Activated CD4-positive, alpha-beta T cell treated with anti-CD3 and anti-CD28 coated beads, Interleukin-2, amount 10 ng/mL, durations not matched to agents 24 days and 14 days (primary cell): ENCODE measurements at places on chromosomes 11 and 22.

GRCh38 chr11:67010296-67010905, 12.5 kb upstream of the SYT12 start:
- H3K27ac ChIP-seq = no peak overlapping the region
- no peaks in the 10 kb centered on the region for H3K4me1 ChIP-seq
- no peaks in the 10 kb centered on the region for H3K36me3 ChIP-seq
- no peak for DNase-seq
- H3K27me3 ChIP-seq = peaks cover 7% of the 10 kb centered on the region

DNA sequence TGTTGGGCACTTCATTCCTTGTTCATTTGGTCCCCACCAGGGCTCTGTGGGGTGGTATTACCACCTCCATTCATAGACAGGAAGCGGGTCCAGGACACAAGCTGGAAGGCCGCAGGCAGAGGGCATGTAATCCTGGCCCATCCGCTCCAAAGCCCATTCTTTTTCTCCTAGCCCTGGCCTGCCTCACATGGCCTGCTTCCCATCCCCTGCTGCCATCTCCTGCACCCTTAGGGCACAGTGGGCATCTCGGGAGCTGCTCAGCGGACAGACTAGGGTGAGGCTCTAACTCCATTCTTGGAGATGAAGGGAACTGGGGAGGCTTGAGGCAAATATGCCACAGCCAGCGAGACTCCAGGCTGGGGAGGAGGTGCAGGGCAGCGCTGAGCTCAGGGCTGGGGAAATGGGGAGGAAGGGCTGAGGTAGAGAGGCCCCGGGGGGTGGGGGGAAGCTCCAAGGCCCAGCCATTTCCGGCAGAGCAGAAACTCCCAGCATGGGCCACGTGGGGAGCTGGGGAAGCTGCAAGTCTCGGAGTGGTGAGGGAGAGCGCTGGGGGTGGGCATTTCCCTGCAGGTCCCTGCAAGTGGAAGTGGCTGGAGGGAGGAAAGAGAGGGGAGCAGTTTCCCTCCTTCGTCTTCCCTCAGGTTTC, 14.3 kb upstream of the BCL9L start:
- H3K27ac ChIP-seq = peak overlapping the region; percentile 80
- peaks cover 16% of the 10 kb centered on the region for H3K4me1 ChIP-seq
- peaks cover 3% of the 10 kb centered on the region for H3K27me3 ChIP-seq
- peak; percentile 86 for DNase-seq

GRCh38 chr22:39469326-39469680, 12.5 kb downstream of the MGAT3 start:
- peaks cover 19% of the 10 kb centered on the region for H3K4me1 ChIP-seq
- H3K4me3 ChIP-seq = no peak overlapping the region
- H3K27me3 ChIP-seq = peaks cover 3% of the 10 kb centered on the region
- H3K36me3 ChIP-seq = no peaks in the 10 kb centered on the region

GRCh38 chr11:47186700-47187695, 764 bp upstream of the PACSIN3 start:
- H3K36me3 ChIP-seq = no peaks in the 10 kb centered on the region
- DNase-seq = peak; percentile 83
- peak overlapping the region; percentile 81 for H3K4me3 ChIP-seq
- peak overlapping the region; percentile 76 for H3K27ac ChIP-seq

DNA sequence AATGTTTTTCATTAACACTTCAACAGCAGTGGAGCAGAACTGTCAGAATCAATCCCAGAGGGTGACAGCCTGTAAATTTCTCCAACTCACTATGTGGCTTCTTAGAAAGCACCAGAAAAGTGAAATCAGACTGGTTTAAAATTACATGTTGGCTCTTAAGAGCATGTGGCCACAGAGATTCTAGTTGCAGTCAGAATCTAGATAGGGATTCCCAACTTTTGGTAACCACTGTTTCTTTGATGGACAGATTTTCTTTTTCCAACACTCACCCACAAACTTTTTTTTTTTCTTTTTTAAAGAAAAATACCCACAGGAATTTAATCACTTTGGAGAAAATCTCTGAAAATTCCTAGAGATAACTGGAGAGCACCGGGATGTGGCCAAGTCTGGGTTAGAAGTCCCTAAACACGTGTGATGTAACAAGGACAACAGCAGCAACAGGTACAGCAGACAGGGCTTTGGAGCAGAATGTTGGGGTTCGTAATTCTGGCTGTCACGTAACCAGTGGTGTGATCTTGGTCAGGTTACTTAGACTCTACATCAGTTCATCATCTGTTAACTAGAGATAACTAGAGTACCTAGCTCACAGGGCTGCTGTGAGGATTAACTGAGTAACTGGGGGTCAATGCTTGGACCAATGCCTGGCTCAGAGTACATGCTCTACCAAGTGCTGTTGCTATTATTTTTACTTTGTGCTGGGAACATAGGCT, 100.1 kb downstream of the NAT10 start:
- peaks cover 32% of the 10 kb centered on the region for H3K4me1 ChIP-seq
- H3K27me3 ChIP-seq = no peaks in the 10 kb centered on the region
- peaks cover 8% of the 10 kb centered on the region for H3K36me3 ChIP-seq
- no peak overlapping the region for H3K4me3 ChIP-seq
- no peak for DNase-seq

DNA sequence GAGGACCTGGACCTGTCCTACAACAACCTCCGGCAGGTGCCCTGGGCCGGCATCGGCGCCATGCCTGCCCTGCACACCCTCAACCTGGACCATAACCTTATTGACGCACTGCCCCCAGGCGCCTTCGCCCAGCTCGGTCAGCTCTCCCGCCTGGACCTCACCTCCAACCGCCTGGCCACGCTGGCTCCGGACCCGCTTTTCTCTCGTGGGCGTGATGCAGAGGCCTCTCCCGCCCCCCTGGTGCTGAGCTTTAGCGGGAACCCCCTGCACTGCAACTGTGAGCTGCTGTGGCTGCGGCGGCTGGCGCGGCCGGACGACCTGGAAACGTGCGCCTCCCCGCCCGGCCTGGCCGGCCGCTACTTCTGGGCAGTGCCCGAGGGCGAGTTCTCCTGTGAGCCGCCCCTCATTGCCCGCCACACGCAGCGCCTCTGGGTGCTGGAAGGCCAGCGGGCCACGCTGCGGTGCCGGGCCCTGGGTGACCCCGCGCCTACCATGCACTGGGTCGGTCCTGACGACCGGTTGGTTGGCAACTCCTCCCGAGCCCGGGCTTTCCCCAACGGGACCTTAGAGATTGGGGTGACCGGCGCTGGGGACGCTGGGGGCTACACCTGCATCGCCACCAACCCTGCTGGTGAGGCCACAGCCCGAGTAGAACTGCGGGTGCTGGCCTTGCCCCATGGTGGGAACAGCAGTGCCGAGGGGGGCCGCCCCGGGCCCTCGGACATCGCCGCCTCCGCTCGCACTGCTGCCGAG, 1.5 kb downstream of the LRFN4 start:
- peaks cover 4% of the 10 kb centered on the region for H3K36me3 ChIP-seq
- peak overlapping the region; percentile 86 for H3K4me3 ChIP-seq
- DNase-seq = no peak

- peaks cover 20% of the 10 kb centered on the region for H3K4me1 ChIP-seq
- DNase-seq = no peak
- H3K4me3 ChIP-seq = peak overlapping the region; percentile 81
- peaks cover 12% of the 10 kb centered on the region for H3K36me3 ChIP-seq
- H3K27me3 ChIP-seq = peaks cover 37% of the 10 kb centered on the region
These were observed 928 bp upstream of the CRACR2B start for GRCh38 chr11:826836-827145.

- DNase-seq = no peak
- H3K4me1 ChIP-seq = no peaks in the 10 kb centered on the region
- H3K4me3 ChIP-seq = no peak overlapping the region
- no peak overlapping the region for H3K27ac ChIP-seq
- peaks cover 2% of the 10 kb centered on the region for H3K27me3 ChIP-seq
These were observed 288.1 kb upstream of the B3GAT1 start for GRCh38 chr11:134700101-134700640.

- no peak for DNase-seq
- no peak overlapping the region for H3K27ac ChIP-seq
- H3K4me1 ChIP-seq = no peaks in the 10 kb centered on the region
- no peaks in the 10 kb centered on the region for H3K36me3 ChIP-seq
These were observed 58.0 kb upstream of the FGF3 start for GRCh38 chr11:69877235-69877634.

- H3K4me1 ChIP-seq = peaks cover 13% of the 10 kb centered on the region
- DNase-seq = no peak
- no peak overlapping the region for H3K27ac ChIP-seq
- peaks cover 3% of the 10 kb centered on the region for H3K27me3 ChIP-seq
These were observed 56.4 kb downstream of the UBASH3B start for GRCh38 chr11:122711831-122712381.

- peak; percentile 79 for DNase-seq
- peak overlapping the region; percentile 78 for H3K4me3 ChIP-seq
- no peaks in the 10 kb centered on the region for H3K27me3 ChIP-seq
- no peaks in the 10 kb centered on the region for H3K36me3 ChIP-seq
These were observed 8.3 kb upstream of the SLC39A13 start for GRCh38 chr11:47399860-47400767.

DNA sequence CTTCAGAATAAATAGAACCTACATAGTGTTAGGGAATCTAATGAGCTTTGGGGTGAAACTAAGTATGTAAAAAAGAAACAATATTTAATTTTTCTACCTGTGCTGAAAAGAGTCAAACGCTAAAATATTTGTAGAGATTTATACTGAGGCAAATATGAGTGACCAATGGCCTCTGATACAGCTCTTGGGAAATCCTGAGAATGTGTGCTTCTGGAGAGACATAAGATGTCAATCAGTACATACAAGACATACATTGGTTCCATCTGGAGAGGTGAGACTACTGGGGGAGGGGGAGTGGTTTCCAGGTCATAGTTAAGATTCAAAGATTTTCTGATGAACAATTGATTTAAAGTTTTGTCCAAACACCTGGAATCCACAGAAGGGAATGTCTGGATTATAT, 970 bp downstream of the ASRGL1 start:
- DNase-seq = no peak
- no peak overlapping the region for H3K27ac ChIP-seq
- peak overlapping the region; percentile 89 for H3K4me3 ChIP-seq

DNA sequence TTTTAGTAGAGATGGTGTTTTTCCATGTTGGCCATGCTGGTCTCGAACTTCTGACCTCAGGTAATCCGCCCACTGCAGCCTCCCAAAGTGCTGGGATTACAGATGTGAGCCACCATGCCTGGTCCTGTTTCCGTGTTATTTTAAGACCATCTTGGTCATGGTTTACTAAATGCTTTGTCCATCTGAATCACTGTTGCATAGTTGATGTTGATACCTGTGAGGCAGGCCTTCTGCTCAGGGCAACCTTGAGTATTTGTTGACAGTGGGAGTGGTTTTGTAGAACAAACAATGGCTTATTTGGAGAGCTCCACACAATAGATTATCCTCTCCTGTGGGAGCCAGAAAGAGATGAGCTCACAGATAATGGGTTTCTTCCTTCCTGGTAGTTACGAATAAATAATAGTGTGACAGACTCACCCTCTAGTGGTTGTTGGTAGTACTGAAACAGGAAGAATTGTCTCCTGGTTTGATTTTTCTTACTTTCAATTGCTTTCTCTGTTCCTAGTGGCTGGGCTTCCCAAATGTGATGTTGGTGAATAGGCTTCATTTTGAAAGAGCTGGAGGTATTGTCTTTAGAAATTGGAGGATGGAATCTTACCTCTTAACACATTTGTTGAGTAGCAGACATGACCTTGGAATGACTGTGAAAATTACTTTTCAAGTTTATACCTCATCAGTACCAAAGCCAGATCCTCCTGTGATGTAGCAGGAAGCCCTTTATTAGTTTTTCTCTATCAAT, 39.0 kb downstream of the CTNND1 start:
- H3K27ac ChIP-seq = peak overlapping the region; percentile 23
- no peaks in the 10 kb centered on the region for H3K27me3 ChIP-seq
- peak; percentile 80 for DNase-seq
- H3K36me3 ChIP-seq = peaks cover 27% of the 10 kb centered on the region
- H3K4me3 ChIP-seq = peak overlapping the region; percentile 32

GRCh38 chr11:71568704-71569349, 3.5 kb downstream of the KRTAP5-10 start:
- no peak overlapping the region for H3K27ac ChIP-seq
- H3K4me3 ChIP-seq = no peak overlapping the region
- H3K4me1 ChIP-seq = no peaks in the 10 kb centered on the region
- DNase-seq = no peak

- H3K4me1 ChIP-seq = peaks cover 7% of the 10 kb centered on the region
- no peaks in the 10 kb centered on the region for H3K36me3 ChIP-seq
- peak overlapping the region; percentile 74 for H3K4me3 ChIP-seq
These were observed 1.3 kb downstream of the SCARF2 start for GRCh38 chr22:20436307-20436767.

GRCh38 chr11:63444160-63444559, 46.8 kb downstream of the PLAAT5 start:
- H3K27ac ChIP-seq = peak overlapping the region; percentile 0
- peaks cover 1% of the 10 kb centered on the region for H3K36me3 ChIP-seq
- peaks cover 30% of the 10 kb centered on the region for H3K4me1 ChIP-seq
- peaks cover 5% of the 10 kb centered on the region for H3K27me3 ChIP-seq
- no peak for DNase-seq
- H3K4me3 ChIP-seq = no peak overlapping the region

DNA sequence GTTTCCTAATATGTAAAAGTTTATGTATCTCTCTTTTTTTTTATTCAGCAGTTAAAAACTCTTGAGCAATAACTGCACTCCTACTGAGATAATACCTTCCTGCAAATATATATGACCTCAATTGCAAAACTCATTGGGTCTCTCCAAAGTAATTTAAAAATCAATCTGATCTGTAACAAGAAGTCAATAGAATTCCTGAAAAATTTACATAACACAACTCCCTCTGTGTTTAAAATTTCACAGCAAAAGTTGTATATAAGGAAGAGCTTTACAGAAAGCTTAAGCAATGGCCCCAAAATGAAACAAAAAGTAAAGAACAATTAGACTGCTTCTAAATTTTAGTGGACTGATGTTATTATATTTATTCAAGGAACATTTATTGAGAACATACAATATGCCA, 313.4 kb downstream of the DLG2 start:
- no peak for DNase-seq
- no peak overlapping the region for H3K27ac ChIP-seq
- H3K4me1 ChIP-seq = no peaks in the 10 kb centered on the region
- H3K4me3 ChIP-seq = no peak overlapping the region
- no peaks in the 10 kb centered on the region for H3K36me3 ChIP-seq

GRCh38 chr11:64185175-64185692, 737 bp upstream of the STIP1 start:
- no peak for DNase-seq
- no peak overlapping the region for H3K4me3 ChIP-seq
- H3K4me1 ChIP-seq = peaks cover 29% of the 10 kb centered on the region

DNA sequence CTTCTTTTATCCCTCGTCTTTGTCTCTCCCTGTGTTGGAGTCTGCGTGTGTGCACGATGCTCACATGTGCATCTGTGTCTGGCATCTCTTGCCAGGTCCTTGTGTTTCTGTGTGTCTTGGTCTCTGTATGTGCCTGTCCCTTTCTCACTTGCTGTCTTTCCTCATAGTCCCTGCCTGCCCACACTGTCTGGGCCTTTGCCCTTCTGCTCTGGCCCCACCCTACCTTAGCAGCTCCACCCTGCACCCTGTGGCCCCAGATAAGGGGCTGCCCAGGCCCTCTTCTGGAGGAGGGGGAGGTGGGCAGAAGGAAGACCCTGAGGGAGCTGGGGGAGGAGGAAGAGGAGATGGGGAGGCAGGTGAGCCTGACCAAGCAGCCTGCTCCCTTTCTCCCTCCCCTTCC, 2.8 kb downstream of the EHBP1L1 start:
- peaks cover 43% of the 10 kb centered on the region for H3K4me1 ChIP-seq
- peaks cover 57% of the 10 kb centered on the region for H3K36me3 ChIP-seq
- H3K4me3 ChIP-seq = peak overlapping the region; percentile 92
